Cortex of kidney (tissue), 1 donor: ENCODE measurements at places on chromosomes 2 and 18.

DNA sequence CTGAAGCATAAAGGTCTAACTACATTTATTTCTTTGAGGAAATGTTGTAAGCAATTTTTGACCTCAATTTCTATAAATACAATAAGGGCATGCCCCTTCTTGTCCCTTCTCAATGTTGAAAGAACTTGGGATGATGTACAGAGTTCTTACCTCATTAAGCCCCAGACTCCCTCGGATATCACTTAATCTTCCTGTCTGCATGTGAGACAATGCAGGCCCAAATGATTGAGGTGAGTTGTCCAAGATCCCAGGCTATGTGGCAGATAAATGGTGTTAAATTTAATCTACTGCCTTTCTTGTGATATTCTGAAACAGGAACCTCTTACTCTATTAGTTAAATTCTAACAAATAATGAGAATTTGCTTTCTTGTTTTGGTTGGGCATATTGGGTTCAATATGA lies 1073.4 kb upstream of the GYPC start:
- no peak for DNase-seq

DNA sequence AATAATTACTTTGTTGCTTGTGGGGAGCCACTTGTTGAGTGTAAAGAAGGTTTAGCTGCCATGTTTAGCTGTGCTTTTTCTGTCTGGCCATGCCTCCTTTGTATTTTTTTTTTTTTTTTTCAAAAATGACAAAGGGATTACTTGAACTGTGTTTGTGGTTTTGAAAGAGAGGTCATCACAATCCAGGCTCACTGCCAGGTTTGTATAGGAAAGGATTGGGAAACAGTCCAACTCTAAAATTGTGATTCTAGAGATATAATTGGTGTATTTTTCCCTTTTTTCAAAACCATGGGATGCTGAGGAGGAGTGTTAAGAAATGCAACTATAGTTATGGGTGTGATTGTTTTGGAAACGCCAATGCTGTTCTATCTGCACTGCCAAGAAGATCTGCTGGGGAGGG lies 4.3 kb downstream of the ITPRIPL1 start:
- DNase-seq, result no peak

GRCh38 chr2:214587442-214587841 lies 176.6 kb downstream of the VWC2L start:
- no peak for DNase-seq

GRCh38 chr2:239168575-239168974 lies 232.2 kb downstream of the HDAC4 start:
- DNase-seq, result no peak

DNA sequence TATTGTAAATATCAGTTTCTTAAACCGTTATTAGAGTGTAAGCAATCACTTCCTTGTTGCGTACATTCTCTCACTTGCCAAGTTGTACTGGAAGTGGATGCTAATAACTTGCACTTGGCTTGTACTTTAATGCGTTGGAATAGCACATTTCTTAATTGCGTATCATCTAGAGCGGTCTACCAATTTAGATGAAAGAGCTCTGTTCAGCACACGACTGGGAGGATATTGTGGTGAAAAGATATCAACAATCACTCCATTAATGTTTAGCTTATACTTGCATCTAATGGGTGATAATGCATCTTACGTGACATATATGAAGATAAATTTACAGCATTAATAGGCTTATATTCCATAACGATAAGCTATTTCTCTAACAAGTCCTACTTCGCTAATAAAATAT lies 11.7 kb upstream of the TMEFF2 start:
- no peak for DNase-seq

DNA sequence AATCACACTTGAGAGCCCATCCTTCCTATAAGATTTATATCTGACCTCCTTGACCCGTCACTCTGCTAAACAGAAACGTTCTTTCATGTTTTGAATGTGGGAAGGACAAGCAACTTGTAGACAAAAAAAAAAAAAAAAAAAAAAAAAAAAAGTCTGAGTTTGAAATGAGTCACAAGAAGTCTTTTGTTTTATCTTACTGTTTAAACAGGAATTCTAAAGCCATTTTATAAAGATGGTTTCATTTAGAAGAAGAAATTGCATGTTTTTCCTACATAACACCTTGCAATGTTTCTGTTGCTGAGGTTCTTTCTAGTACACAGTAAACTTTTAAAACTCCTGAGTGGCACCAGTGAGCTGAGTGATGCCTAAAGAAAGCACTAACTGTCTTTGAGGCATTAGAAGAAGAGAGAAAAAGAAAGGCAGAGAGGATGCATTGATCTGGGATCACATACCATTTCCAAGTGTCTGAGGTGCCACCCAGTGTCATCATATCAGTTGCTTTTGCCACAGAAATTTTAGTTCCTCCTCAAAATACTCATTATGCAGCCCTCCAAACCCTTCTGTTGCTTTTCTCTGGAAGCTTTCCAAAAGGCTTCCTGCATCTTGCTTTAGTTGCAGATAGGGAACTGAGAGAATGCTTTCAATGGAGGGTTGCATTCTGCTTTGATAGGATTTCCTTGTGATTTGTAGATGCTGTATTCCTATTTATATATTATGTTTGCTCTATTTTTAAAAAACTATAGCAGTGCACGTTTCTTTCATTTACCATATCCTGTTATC lies 69.1 kb downstream of the ACVR2A start:
- no peak for DNase-seq

GRCh38 chr2:54161660-54162424 lies 46.4 kb downstream of the ACYP2 start:
- no peak for DNase-seq

GRCh38 chr2:197308996-197309690 lies 1.4 kb downstream of the ANKRD44 start:
- no peak for DNase-seq

DNA sequence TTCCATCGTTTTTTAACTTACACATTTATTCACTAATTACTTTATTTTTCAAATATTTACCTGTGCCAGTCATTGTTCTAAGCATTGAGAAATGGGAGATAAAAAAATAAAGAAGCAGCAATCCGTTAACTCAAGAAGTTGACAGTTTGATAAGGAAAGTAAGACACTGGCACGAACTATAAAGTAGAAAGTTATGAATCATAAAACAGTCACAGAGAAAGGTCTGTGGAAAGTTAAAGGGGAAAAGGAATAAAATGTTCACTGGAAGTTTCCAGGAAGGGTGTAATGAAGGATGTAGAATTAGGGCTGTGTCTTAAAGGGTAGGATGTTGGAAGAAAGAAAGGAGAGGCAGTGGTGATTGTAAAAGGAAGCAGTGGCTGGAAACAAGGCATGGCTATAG lies 118.9 kb downstream of the RDH14 start:
- DNase-seq, result no peak

DNA sequence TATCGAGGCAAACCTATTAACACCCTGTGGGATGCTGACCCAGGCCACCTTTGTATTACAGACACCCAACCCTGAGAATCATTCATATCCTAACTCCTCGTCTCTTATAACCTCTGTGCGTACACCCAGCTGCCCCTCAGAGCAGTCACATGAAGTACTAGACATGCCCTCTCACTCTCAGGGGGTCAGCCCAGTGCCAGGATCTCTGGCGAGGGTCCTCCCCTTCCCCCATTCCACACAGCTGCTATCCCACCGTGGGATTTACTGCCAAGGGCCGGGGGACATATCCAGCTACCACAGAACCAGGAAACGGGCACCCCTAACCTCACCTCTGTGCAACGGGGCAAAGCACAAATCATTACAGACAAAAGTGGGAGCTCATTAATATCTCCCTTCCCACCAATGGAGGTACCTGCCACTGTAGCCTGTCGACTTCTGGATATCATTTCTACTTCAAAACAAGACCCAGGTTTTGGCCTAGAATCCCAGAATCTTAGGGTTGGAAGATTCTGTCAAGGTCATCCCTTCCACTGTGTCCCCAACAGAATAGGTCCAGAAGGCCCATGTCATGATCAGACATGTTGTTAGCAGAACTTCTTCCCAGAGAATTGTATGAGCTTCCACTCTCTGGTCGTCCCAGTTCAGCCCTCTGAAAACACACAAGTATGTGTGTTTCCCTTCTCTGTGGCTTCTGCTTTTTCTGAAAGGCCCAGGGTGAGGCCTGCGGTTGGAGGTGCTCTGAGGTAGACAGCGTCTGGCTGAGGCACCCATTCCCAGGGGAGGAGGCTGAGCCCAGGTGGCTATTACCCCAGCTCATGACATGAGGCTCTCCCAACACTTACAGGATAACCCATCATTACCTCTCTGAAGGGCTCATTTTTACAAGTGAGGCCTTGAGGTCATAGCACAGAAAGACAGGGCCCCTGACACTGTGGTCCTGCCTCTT lies 1.7 kb downstream of the TMBIM1 start:
- DNase-seq, result no peak

GRCh38 chr2:236078297-236079255 lies 89.6 kb downstream of the GBX2 start:
- DNase-seq, result no peak

GRCh38 chr2:71630454-71631328 lies 177.3 kb downstream of the DYSF start:
- no peak for DNase-seq

- DNase-seq, result no peak
Measured at GRCh38 chr18:51575171-51575570, 377.7 kb upstream of the MEX3C start.

- DNase-seq, result no peak
Measured at GRCh38 chr2:64230540-64230939, 86.3 kb upstream of the PELI1 start.

- no peak for DNase-seq
Measured at GRCh38 chr2:212022966-212023365, 515.6 kb downstream of the ERBB4 start.

DNA sequence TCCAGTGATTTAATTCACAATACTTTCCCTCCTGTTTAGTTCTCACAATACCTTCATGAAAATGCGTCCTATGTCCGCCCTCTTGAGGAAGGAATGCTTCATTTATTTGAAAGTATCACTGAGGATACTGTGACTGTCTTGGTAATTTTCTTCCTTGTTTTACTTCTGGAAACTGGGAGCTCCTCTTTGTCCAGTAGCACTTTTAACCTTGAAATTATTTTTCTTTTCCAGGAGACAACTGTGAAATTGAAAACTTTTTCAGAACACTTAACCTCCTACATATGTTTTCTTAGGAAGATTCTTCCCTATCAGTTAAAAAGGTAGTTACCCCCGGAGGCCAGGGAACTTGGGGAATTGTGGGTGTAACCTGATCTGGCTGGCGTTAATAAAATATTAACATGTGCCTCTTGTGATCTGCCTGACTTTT lies 58.9 kb upstream of the STON1 start:
- DNase-seq, result no peak

DNA sequence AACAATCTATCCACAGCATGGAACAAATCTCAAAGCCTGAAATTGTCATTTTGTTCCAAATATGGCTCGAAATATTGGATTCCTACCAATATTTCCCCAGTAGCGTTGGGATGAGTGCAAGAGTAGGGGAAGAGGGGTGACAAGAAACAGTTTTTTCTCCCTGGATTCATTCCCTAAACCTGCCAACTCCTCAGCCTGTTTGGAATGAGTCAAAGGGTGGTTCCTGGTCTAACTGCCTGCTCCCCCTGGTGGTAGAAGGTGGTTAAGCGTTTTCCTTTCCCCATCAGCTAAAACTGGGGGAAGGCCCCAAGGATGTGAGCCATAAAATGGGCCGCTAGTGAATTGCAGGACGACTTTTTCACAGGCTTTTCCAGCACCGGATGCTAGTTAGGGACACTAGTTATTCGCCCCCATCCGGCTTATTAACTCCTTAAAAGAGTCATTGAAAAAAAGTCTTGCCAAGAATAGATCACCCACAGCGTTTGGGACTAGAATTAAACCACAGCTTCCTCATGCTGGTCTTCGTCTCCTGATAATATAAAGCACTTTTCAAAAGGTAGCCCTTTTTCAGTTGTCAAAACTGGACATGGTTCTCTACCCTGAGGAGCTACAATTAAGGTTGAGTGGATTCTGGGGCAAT lies 72.5 kb downstream of the DHRS9 start:
- DNase-seq, result no peak

- no peak for DNase-seq
Measured at GRCh38 chr2:1990724-1991123, 246.4 kb upstream of the PXDN start.

DNA sequence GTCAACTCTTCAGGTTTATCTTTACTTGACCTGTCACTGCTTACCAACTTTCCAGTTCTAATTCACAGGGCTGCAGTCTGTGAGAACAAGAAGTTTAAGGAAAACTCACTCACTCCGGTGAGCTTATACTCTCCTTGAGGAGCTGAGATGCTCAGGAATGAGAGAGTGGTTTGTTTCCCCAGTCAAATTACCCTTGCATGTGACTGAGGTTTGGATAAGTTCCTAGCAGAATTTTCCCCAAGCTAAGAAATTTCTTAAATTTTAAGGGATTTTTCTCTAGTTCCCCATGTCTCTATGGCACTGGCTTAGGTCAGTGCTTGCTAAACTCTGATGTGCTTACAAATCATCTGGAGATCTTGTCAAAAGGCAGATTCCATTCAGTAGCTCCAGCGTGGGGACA lies 12.8 kb upstream of the CCDC85A start:
- DNase-seq, result no peak

DNA sequence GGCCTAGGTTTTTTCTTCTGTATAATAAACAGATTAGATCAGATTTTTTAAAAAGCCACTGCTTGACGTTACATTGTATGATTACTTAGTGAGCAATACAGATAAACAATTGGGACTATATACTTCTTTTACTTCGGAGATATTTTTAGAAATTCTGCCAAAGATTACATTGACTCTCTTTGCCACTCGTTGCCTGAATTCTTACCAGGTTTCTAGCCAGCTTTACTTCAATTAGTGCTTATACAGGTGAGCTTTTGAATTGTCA lies 156.6 kb downstream of the HAUS1 start:
- no peak for DNase-seq

DNA sequence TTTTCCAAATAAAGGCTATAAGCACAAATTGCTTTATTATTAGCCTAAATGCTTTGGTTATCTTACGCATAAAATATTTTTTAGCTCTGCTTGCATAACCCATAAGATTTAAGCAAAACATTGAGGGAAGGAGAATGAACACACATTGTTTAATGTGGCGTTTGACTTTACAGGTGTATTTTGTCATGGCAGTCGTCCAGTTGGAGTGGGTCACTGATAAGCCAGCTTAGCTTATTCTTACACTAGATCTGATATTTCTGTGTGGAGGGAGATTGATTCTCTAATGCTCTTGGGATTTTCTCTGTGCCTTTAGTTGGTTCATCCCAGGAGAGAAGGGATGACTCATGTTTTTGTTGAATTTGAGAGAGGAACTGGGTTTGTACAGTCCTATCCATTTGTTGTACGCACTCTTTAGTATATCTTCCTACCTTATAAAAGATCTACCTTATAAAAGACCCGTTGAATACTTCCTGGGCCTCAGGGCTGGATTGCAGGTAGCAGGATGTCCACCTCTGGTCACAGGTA lies 47.5 kb upstream of the ACYP2 start:
- no peak for DNase-seq
